ENCODE measurements at places on chromosomes 11 and 22. TPM values are rescaled to one million over a fixed set of nuclear protein-coding genes. Genes with fewer than 3 reads are reported as not detected.

Gene OR8J3
- not detected for total RNA-seq

Gene DERL3
- 1.6 TPM for total RNA-seq

Gene ZNF74
- 16.1 TPM for total RNA-seq

Gene ATXN10
- 101 TPM for total RNA-seq

Gene MMP27
- total RNA-seq: not detected

Gene CD3E
- not detected for total RNA-seq

Gene PDE3B
- total RNA-seq: under 0.01 TPM

Gene GPR137
- 20.0 TPM for total RNA-seq

Gene OR11H1
- total RNA-seq: not detected

Gene PDGFB
- 33.0 TPM for total RNA-seq

Gene SYCE3
- not detected for total RNA-seq

Gene UCP2
- 2.9 TPM for total RNA-seq

Gene OR9Q1
- not detected for total RNA-seq

Gene SHISAL1
- total RNA-seq: not detected

Gene LRRC74B
- total RNA-seq: not detected

Gene OMP
- total RNA-seq: not detected

Gene IL10RA
- total RNA-seq: not detected

Gene KCNJ4
- total RNA-seq: not detected

Gene PTPN5
- total RNA-seq: not detected

Gene OR52H1
- total RNA-seq: 0.76 TPM
